ENCODE measurements at places on chromosomes 3 and 15.

GRCh38 chr15:60223176-60223575 lies 174.6 kb downstream of the ANXA2 start:
- no peak for DNase-seq

GRCh38 chr15:63061975-63062374 lies 19.4 kb downstream of the TPM1 start:
- no peak for DNase-seq

DNA sequence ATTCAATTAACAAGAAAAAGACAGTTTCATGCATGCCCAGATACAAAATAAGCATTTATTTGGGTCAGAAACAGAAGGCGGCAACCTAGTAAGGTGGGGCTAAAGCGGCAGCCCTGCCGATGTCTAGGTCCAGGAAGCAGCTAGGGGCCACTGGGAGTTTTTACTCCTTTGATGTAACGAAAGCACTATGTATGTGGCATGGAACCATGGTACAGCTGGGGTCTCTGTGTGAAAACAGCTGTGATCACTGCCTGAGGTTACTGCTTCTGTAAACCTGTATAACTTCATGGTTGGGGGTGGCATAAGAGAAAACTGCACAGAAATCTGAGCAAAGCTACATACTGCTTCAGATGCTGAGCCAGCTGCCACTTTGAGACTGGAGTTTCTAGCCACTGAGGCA lies 119.5 kb downstream of the ZNF280D start:
- no peak for DNase-seq

GRCh38 chr3:180278583-180279188 lies 241.9 kb upstream of the PEX5L start:
- no peak for DNase-seq

GRCh38 chr3:16048435-16049318 lies 125.8 kb upstream of the GALNT15 start:
- DNase-seq = no peak

GRCh38 chr3:194585880-194586281 lies 47.3 kb downstream of the TMEM44 start:
- DNase-seq = no peak

GRCh38 chr3:198067416-198067815 lies 107.4 kb downstream of the LMLN start:
- DNase-seq = no peak

DNA sequence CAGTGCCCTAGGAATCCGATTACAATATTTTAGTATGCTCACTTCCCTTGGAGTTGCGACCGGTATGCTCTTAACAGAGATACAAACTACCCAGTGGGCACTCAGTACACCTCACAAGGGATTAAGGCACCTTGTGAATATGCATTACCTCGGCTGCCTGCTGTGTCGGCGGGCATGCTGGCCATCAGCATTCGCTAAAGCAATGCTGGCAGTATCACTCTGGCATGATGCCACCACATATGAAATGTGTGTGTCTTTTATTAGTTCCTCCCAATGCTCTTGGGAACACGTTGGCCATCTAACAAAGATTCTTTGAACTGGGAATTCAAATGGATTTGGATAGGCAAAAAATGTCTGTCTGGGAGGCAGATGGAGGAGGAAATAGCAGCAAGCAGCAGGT lies 67.4 kb upstream of the FOXB1 start:
- no peak for DNase-seq

DNA sequence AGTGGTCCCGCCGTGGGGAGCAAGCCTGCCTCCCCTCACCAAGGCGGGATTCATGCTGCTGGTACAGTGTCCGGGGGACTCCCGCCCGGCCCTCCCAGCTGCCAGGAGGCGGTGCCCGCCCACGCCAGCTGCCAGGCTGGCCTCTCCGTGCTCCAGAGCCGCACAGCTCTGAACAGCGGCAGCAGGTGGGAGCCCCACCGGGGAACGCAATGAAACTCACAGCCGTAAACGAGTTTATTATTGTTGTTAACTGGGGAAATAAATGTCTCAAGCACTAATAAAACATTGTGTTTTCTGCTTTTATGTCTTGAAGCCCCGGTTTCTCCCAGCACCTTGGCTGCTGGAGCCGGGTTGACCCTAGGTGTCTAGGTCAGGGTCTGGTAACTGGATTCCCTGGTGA lies 317.7 kb upstream of the TLE3 start:
- DNase-seq = no peak

- no peak for DNase-seq
These were observed 1.4 kb downstream of the ST6GAL1 start for GRCh38 chr3:186931532-186932280.

GRCh38 chr15:88139936-88140335 lies 116.6 kb downstream of the NTRK3 start:
- DNase-seq = no peak

DNA sequence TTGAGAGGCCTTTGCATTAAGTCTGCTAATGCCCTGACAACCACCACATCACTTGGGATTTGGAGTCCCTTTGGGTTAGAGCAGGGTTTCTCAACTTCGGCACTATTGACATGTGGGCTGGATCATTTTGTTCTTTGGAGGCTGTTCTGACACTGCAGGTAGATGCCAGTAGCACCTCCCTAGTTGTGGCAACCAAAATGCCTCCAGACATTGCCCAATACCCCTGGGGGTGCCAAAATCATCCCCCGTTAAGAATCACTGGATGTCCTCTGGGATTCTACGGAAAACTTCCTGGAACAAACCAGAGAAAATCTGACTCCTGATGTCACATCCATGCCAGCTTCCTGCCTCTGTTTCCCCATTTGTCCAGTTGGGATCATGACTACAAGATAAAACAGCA lies 37.2 kb upstream of the BLM start:
- DNase-seq = no peak

- no peak for DNase-seq
These were observed 15.2 kb upstream of the ANPEP start for GRCh38 chr15:89829616-89830440.

DNA sequence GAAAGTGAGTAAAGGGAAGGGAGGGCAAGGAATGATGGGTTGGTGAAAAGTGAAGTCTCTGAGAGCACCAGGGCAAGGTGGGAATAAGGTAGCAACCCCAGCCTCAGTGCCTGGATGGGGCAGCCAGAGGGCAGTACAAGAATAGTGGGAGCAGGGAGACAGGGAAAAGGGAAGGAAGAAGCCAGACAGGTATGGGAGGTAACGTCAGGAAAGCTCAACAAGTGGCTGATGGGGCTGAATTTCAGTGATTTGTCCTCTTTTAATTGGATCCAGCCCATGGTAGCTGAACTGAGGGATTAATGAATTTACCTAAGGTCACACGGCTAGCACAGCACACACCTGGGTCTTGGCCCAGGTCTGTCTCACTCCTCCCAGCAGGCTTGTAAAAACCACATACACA lies 12.6 kb downstream of the RORA start:
- no peak for DNase-seq

DNA sequence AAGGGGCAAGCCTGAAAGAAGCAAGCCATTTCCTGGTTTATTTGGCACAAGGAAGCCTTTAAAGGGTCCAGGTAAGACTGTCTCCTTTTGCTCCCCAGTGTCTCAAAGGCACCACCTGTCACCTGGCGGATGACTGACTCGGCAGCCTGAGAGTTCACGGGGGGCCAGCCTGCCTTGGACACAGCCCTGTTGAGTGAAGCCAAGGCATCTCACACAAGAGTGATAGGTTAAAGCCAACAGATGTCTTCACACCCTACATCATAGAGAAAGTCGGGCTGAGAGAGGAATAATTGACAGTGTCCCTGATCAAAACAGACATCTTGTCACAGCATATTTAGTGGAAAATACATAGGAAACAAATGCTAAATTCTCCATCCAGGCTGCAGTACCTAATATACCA lies 28.2 kb upstream of the LIPC start:
- DNase-seq = no peak

DNA sequence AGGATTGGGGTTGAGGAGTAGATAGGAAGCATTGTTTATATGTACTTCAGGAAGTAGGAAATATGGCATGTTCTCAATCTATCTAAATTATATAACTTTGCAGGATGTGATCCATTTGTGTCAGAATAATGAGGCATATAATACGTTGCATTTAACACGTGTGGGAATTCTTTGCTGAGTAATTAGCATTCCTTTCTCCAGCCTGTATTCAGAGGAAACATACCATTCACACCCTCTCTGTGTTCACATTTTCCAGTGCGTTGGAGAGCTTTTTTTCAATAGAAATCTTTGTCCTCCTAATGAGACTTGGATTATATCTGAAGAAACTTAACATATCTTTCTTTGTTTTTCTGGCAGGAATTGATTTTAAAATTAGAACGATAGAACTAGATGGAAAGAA lies 33.0 kb upstream of the APH1B start:
- DNase-seq = no peak

DNA sequence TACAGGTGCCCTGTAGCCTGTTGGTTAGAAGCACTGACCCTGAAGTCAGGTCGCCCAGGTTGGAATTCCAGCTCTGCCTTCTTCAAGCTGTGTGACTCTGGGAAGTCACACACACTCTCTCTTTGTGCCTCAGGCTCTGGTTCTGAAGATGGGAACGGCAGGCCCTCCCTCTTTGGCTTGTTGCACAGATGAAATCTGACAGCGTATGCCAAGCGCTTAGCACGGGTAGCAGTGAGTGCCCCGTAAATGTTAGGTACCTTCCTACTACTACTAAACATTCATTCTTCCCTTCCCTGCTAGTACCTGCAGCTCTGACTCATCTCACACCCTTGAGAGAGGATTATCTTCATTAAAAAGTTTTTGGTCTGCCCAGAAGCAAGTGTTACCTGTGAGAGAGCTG lies 139.0 kb downstream of the PGPEP1L start:
- DNase-seq = no peak

DNA sequence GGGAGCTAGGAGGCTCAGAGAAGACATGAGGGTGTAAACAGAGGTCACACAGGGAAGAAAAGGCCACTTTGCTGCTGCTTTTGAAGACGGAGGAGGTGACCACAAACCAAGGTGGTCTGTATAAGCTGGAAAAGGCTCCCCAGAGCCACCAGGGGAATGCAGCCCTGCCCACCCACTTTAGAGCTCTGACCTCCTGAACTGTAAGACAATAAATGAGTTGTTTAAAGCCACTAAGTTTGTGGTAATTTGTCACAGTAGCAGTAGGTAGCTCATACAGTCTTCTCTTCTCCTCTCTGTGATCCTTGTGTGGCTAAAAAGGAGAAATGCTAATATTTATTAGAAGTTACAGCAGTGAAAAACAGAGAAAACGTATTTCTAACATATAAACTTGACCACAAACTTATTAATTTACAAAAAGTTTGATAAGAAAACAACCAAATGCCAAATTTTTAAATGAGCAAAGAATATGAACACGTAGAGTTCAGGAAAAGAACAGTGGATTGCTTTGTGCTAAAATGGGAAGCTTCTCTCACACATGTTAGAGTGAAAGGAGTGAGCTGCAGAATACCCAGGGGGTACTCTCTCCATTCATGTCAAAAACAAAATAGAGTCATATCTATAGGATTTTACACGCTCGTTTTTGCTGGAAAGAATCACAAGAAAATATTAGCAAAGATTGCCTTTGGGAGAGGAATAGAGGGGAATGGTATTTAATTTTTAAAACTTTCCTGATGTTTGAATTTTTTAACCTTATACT lies 71.0 kb downstream of the NOX5 start:
- DNase-seq = no peak

DNA sequence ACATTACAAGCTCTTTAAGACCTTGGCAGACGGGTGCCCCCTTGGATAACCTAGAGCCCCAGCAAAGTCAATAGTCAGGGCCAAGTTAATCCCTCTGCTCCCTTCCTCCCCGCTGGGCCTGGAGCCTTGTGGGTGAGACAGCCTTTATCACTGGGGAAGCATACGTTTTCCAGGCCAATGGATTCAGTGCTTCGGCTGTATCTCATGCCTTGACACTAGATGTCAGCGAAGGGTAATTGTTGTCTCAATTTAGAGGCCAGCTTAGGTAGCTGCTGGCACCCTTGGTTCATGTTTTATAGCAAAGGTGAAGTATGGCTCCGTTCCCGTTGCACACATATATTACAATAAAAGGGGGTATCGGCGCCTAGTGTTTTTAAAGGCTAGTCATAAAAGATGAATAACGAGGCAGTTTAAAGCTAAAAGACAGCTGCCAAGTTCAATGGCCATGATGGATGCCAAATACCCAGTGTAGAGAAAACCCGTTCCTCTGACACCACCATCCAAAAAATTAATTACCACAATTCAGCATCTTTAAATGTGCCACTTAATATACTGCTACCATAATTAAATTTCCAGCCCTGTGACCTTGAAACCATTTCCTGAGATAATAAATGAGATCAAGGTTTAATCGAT lies 52.3 kb upstream of the BNIP2 start:
- no peak for DNase-seq

DNA sequence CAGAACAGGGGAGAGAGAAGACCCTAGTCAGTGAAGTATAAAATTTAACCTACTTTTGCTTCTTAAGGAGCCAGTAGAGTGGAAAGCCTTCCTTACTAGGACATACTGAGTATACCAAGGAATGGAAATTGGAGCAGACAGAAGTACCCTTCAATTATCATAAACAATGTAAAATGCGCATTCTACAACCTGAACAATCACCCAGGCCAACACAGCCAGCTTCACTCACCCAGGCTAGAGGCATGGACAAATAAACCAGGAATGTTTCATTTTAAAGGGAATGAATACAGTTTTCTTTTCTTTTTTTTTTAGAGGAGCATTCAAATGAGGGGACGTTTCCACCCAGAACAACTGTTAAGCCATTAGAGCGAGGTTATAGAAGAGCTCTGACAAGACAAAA lies 41.9 kb upstream of the PLXND1 start:
- no peak for DNase-seq

DNA sequence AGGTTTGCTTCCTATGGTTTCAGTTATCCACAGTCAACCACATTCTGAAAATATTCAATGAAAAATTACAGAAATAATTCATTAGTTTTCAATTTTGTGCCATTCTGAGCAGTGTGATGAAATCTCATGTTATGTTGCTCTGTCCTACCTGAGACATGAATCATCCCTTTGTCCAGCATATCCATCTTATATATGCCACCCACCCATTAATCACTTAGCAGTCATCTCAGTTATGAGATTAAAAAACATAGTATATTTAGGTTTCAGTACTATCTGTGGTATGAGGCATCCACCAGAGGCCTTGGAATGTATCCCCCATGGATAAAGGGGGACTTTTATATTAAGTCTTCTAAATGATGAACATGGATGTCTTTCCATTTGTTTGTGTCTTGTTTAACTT lies 64.7 kb upstream of the PROK2 start:
- no peak for DNase-seq

DNA sequence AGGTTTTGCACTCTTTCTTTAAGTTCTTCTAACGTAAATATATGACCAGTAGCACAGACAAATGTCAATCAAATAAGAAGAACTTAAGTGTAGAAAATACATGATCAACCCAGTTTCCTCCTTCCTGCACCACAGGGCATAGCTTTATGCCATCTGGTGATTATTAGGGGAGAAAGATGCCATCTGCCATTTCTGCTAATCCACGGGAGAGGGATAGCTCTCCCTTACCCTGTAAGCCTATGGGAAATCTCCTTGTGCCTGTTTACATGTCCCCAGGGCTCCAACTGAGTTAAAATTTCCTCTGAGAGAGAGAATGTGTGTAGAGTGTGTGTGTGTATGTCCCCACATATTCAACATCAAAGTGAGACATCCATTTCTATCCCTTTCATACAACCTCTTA lies 135.9 kb downstream of the RSL24D1 start:
- DNase-seq = no peak
